ENCODE measurements at places on chromosomes 5 and 9.

- DNase-seq, result no peak
Measured at GRCh38 chr5:118095115-118095514, 893.2 kb downstream of the DTWD2 start.

DNA sequence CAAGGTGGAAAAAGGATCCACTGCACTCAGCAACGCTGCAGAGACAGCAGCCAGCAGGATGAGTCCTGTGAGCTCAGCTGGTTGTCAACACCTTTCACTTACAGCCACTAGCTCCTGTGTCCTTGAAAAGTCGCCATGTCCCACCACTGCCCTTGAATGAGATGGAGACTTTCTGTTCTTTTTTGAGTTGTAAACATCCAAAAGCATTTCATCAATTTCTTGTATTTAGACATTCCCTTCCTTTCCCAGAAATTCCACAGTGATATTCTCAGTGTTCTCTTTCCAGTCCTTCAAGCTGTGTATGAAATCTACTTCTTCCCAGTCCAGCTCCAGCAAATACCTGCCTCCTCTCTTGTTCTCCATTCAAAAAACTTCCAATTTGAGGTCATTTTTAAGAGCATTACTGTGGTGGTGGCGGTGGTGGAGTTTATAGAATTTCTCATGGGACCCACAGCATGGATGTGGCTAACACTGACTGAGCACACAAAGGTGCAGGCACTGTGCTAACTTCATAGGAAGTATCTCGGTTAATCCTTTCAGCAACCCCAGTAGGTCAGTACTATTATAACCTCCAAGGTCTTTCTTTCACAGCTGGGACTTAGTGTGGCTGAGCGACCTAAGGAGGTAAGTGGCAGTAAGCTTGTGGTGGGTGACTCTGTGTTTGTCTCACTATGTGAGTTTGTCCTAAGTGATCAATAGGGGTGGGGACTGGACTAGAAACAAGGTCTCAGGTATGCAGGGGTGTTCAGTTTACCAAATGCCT, 15.0 kb upstream of the GPX3 start:
- DNase-seq, result no peak

DNA sequence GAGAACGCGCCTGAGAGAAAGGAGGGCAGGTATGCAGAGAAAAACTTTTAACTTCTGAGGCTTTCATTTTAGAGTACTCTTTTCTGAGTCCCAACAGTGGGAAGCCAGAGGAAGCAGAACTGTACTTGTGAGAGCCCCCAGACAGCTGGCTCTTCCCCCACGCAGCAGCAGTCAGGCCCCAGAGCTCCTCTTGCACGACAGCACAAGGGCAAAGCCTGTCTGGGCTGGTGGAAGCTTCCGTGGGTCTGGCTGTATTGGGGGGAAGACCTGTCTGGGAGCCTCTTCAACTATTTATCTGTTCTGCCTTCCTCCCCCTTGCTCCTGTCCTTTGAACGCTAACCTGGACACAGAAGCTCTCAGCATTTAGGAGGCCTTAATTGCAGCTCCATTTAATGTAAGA, 68.2 kb downstream of the THBS4 start:
- DNase-seq, result no peak

DNA sequence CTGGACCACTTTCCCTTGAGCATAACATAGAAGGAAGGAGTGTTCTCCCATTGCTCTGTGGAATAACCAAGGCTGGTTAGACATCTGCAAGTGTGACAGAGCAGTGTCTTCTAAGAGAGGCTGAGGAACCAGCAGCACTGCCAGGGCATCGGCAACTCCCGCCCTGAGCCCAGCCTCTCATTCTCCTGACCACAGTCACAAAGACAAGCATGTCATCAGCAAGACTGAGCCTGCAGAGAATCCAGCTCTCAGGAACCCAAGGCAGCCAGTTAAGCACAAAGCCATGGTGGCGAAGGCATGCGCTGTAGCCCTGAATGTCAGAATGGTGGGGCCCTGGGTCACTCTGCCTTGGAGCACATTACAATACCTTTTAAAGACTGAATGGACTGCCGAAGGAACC, 253.9 kb downstream of the AGTPBP1 start:
- DNase-seq, result no peak

DNA sequence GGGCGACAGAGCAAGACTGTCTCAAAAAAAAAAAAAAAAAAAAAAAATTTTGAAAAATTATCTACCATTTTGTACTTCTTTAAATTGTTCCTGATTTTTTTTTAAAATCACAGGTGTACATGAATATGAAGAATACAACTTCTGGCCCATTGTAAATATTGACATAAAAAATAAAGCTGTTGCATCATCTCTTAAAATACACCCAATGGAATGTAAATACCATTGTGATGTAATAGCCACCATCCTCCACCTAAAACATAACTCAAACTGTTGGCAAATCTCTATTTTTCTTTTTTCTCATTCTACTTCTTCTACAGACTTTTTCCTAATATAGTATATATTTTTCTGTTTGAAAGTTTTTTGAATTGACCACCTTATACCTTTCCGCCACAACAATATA, 61.0 kb upstream of the TEX48 start:
- DNase-seq, result no peak
